GOT3 (cell line): ENCODE measurements at places on chromosomes 6 and 20.

GRCh38 chr20:47778398-47779354 is 6.6 kb downstream of the SULF2 start:
- DNase-seq: no peak

DNA sequence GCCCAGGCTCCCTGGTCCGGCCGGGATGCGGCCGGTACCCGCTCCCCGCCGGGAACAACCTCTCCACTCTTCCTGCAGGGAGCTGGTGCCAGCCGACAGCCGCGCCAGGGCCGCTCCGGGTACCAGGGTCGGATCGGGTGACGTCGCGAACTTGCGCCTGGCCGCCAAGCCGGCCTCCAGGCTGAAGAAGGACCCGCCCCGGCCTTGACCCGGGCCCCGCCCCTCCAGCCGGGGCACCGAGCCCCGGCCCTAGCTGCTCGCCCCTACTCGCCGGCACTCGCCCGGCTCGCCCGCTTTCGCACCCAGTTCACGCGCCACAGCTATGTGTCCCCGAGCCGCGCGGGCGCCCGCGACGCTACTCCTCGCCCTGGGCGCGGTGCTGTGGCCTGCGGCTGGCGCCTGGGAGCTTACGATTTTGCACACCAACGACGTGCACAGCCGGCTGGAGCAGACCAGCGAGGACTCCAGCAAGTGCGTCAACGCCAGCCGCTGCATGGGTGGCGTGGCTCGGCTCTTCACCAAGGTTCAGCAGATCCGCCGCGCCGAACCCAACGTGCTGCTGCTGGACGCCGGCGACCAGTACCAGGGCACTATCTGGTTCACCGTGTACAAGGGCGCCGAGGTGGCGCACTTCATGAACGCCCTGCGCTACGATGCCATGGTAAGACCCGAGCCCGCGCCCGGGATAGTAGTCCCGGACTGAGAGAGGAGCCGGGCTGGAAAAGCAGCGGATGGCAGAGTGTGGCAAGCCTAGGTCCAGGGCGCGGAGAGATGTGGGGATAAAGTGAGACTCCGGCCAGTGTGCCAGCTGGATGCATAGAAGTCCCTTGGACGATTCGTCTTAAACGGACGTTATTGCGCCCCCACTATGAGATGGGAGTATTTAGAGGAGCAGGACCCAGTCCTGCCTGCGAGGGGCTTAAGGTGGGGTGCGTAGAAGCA is at the start of gene NT5E:
Gene NT5E (plus strand): TSS at position 266 of the 942 bp plus-strand sequence. CDS start 57 bp downstream, at position 323.
- DNase-seq: peak; percentile 42

DNA sequence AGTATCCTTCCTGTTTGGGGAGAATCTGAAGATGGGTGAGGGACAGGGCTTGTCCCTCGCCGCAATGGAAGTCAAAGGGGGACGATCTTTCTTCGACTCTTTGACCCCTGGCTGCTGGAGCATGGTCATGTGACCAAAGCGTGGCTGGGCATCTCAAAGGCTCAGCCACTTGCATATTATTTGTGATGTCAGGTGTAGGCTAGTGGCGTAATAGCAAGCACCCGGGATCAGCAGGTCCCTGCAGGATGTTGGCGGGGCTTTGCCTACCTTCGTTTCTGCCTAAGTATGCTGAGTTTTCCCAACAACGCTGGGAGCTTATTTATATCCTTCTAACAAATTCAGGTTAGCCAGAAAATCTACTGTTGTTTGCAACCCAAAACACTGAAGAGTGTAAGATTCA is 50.3 kb upstream of the IL20RA start:
- no peak for DNase-seq

GRCh38 chr6:66866801-66867200 is 1159.8 kb upstream of the EYS start:
- DNase-seq: no peak

DNA sequence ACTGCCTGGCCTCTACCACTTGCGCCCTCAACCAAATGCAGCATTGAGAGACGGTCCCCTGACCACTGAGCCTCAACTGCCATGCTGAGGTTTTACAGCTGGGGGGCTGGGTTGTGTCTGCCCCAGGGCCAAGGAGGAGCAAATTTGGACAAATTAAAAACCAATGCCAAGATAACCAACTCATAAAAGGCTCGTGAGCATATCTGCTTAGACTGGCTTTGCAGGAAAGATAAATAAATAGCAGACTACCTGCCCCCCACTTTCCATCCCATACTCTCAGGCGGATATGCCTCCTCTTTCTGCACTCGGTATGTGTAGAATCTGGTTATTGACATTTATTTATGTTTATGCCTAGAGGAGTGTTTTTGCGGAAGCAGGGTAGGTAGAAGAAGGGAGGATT is 76.8 kb downstream of the ZDHHC14 start:
- no peak for DNase-seq
